ENCODE measurements at places on chromosomes 2 and 18. TPM values are rescaled to one million over a fixed set of nuclear protein-coding genes. Genes with fewer than 3 reads are reported as not detected.

Gene C1QL2
- total RNA-seq = 0.20 TPM

GRCh38 chr2:187527262-187527661 is 27.0 kb downstream of the TFPI start:
- H3K4me1 ChIP-seq = no peaks in the 10 kb centered on the region
- H3K27ac ChIP-seq = no peak overlapping the region
- H3K27me3 ChIP-seq = no peaks in the 10 kb centered on the region
- no peak overlapping the region for H3K4me3 ChIP-seq

- no peaks in the 10 kb centered on the region for H3K27me3 ChIP-seq
- DNase-seq = no peak
- no peak overlapping the region for H3K4me3 ChIP-seq
- H3K4me1 ChIP-seq = no peaks in the 10 kb centered on the region
- no peak overlapping the region for H3K27ac ChIP-seq
- no peaks in the 10 kb centered on the region for H3K36me3 ChIP-seq
Observed at GRCh38 chr2:178722296-178722695, 84.9 kb downstream of the TTN start.

Gene SNTG2
- 1.9 TPM for total RNA-seq

DNA sequence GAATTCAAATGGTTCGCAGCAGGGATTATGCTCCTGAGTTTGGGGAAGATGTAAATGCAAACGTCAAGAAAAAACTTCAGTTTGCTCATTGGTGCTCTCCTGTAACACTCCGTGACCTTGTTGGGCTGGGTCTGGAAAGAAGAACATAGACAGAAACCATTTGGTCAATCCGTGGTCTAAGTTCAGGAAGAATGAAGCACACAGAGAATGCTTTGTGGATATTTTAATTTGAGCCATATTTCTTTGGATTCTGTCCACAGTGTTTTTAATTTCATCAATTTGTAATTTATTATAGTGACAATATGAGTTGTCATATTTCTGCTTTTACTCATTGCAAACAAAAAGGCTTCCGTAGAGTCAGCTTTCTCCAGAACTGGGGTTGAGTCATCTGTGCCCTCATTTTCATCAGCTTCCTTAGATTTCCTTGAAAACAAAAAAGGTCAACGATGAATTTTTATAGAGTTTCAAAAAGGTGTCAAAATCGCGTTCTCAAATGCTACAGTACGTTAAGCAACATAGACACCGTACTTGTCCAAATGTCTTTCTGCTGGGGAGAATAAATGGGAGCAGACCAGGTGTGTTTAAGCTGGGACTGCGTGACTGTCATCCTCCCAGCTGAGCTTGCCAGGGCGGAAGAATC is 606.4 kb downstream of the RNF144A start:
- H3K27me3 ChIP-seq = no peaks in the 10 kb centered on the region
- no peaks in the 10 kb centered on the region for H3K36me3 ChIP-seq
- H3K4me1 ChIP-seq = no peaks in the 10 kb centered on the region
- no peak overlapping the region for H3K27ac ChIP-seq
- no peak overlapping the region for H3K4me3 ChIP-seq
- DNase-seq = no peak

DNA sequence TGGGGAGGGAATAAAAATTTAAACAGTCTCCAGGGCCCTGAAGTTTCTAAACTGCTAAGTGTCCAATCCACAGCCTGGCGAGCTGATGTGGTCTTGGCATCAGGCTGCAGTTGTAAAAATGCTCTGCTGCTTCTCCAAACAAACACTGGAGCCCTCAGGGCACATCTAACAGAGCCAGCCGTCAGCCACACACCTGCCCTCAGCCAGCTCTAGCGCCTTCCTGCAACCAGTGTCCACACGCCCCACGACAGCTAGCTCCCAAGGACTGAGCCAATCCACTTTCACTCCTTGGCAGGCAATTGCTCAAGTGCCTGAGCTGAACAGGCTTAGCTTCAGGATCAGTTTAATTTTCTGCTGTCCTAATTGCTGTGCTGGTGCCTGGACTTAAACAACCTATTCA is 446.4 kb upstream of the RAB12 start:
- H3K27ac ChIP-seq = no peak overlapping the region
- DNase-seq = no peak
- no peaks in the 10 kb centered on the region for H3K27me3 ChIP-seq
- H3K36me3 ChIP-seq = no peaks in the 10 kb centered on the region
- peaks cover 11% of the 10 kb centered on the region for H3K4me1 ChIP-seq
- no peak overlapping the region for H3K4me3 ChIP-seq

Gene MC5R
- 0.30 TPM for total RNA-seq

Gene STPG4
- not detected for total RNA-seq

Gene SLC4A3
- total RNA-seq = 18.7 TPM

- H3K27ac ChIP-seq = no peak overlapping the region
- H3K4me3 ChIP-seq = no peak overlapping the region
- H3K36me3 ChIP-seq = peaks cover 5% of the 10 kb centered on the region
Observed at GRCh38 chr18:13543811-13544732, 182.3 kb downstream of the FAM210A start.

- peaks cover 8% of the 10 kb centered on the region for H3K4me1 ChIP-seq
- no peak for DNase-seq
- no peaks in the 10 kb centered on the region for H3K36me3 ChIP-seq
- no peak overlapping the region for H3K27ac ChIP-seq
- no peaks in the 10 kb centered on the region for H3K27me3 ChIP-seq
Observed at GRCh38 chr2:235115521-235115920, 163.7 kb downstream of the SH3BP4 start.

DNA sequence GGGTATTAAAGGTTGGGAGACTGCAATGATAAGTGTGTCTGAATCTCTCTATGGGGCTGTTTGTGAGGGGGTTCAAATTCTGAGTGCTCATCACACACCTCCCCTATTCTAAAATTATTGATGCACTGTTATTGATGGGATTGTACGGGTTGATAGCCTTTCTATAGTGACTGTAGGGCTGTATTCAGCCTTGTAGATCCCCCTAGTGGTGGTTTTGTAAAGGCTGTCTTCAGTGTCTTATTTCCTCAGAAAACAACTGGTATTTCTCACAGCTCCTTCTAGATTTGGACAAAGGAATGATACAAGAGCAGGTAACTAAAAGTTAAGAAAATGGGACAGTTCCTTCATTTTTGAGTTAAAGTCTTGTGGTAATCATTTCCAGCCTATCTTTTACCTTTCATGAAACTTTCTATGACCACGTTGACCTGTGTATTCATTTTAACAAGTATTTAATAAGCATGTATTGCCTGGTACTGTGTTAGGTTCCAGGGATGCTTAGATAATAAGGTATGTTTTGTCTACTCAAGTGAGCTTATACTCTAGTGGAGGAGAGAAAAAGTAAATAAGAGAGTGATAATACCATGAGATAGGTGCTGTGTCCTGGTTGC is 21.2 kb downstream of the SMAD4 start:
- DNase-seq = peak; percentile 71
- H3K4me1 ChIP-seq = no peaks in the 10 kb centered on the region
- no peak overlapping the region for H3K27ac ChIP-seq

- H3K36me3 ChIP-seq = no peaks in the 10 kb centered on the region
- no peak overlapping the region for H3K27ac ChIP-seq
- H3K4me1 ChIP-seq = no peaks in the 10 kb centered on the region
- H3K4me3 ChIP-seq = no peak overlapping the region
Observed at GRCh38 chr18:3441290-3441689, 8.7 kb upstream of the TGIF1 start.

Gene ACTR1B
- 44.0 TPM for total RNA-seq

Gene PFN4
- 4.5 TPM for total RNA-seq

- no peaks in the 10 kb centered on the region for H3K36me3 ChIP-seq
- no peaks in the 10 kb centered on the region for H3K27me3 ChIP-seq
- H3K4me1 ChIP-seq = no peaks in the 10 kb centered on the region
- no peak overlapping the region for H3K4me3 ChIP-seq
Observed at GRCh38 chr18:3114026-3114425, 101.1 kb upstream of the LPIN2 start.

GRCh38 chr2:25981596-25982272 is 563 bp downstream of the KIF3C start:
- H3K4me1 ChIP-seq = peaks cover 57% of the 10 kb centered on the region
- H3K4me3 ChIP-seq = peak overlapping the region; percentile 86
- DNase-seq = no peak
- H3K27ac ChIP-seq = peak overlapping the region; percentile 81

- no peak overlapping the region for H3K4me3 ChIP-seq
- no peak for DNase-seq
- no peaks in the 10 kb centered on the region for H3K4me1 ChIP-seq
- no peak overlapping the region for H3K27ac ChIP-seq
- H3K27me3 ChIP-seq = no peaks in the 10 kb centered on the region
- no peaks in the 10 kb centered on the region for H3K36me3 ChIP-seq
Observed at GRCh38 chr2:119341684-119342083, 24.9 kb downstream of the C2orf76 start.

GRCh38 chr2:94874277-94874997 is 3.2 kb downstream of the TEKT4 start:
- peaks cover 27% of the 10 kb centered on the region for H3K27me3 ChIP-seq
- DNase-seq = no peak
- peaks cover 26% of the 10 kb centered on the region for H3K4me1 ChIP-seq
- no peak overlapping the region for H3K4me3 ChIP-seq
- no peaks in the 10 kb centered on the region for H3K36me3 ChIP-seq

GRCh38 chr18:53503914-53504441 is 720.5 kb downstream of the MBD2 start:
- no peak for DNase-seq
- H3K4me1 ChIP-seq = no peaks in the 10 kb centered on the region
- H3K27me3 ChIP-seq = no peaks in the 10 kb centered on the region
- no peaks in the 10 kb centered on the region for H3K36me3 ChIP-seq
- no peak overlapping the region for H3K27ac ChIP-seq

DNA sequence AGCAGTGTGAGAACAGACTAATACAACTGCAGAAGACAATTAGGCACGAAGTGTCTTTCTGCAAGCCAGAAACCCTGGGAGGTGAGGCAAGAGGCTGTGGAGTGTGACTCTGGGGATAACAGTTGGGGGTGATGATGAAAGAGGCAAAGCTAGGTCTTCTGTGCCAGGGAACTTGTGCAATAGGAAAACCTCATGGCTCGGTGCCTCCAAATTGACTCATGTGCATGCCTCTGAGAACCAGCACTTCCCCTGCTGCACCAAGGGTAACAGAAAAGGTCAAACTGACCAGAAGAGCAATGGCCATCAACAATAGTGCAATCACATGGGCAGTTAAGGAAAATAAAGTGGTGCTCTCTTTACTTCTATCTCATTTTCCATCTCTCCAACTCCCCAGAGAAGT is 136.4 kb downstream of the SCG2 start:
- no peaks in the 10 kb centered on the region for H3K27me3 ChIP-seq
- H3K27ac ChIP-seq = no peak overlapping the region
- no peaks in the 10 kb centered on the region for H3K36me3 ChIP-seq
- DNase-seq = no peak
- no peak overlapping the region for H3K4me3 ChIP-seq

GRCh38 chr2:130842770-130843169 is 6.1 kb downstream of the ARHGEF4 start:
- H3K36me3 ChIP-seq = peaks cover 24% of the 10 kb centered on the region
- H3K27ac ChIP-seq = peak overlapping the region; percentile 34
- H3K4me1 ChIP-seq = peaks cover 72% of the 10 kb centered on the region
- no peak overlapping the region for H3K4me3 ChIP-seq
- peaks cover 3% of the 10 kb centered on the region for H3K27me3 ChIP-seq
- no peak for DNase-seq

Gene CAMKMT
- 11.2 TPM for total RNA-seq

Gene SPATA3
- total RNA-seq = not detected

Gene RIT2
- 18.4 TPM for total RNA-seq

- H3K27ac ChIP-seq = no peak overlapping the region
- no peaks in the 10 kb centered on the region for H3K27me3 ChIP-seq
- no peaks in the 10 kb centered on the region for H3K4me1 ChIP-seq
Observed at GRCh38 chr2:200033929-200034328, 78.5 kb downstream of the MAIP1 start.

Gene LHCGR
- total RNA-seq = 0.79 TPM

Gene TRIM54
- total RNA-seq = 0.17 TPM

Gene ALK
- 4.2 TPM for total RNA-seq

DNA sequence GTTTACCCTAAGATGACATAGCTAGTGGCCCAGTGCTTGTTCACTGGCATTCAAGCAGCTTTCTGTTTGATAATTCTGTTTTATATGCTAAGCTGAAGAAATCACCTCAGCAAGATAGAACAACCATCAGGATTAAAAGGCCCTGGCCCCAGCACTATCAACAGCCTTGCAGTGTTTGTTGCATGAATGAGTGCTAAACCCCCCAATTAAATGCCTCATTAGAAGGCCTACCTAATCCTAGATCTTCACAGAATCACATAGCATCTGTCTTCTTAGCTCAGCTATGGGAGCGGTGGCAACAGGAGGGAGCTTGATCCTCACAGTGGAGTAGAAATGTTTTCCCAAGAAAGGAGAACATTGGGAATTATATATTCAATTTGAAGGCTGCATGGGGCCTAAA is 194.1 kb upstream of the HNMT start:
- DNase-seq = peak; percentile 15
- no peaks in the 10 kb centered on the region for H3K27me3 ChIP-seq
- H3K4me3 ChIP-seq = no peak overlapping the region
- H3K36me3 ChIP-seq = no peaks in the 10 kb centered on the region
- no peak overlapping the region for H3K27ac ChIP-seq

Gene ZNF521
- total RNA-seq = 64.4 TPM

DNA sequence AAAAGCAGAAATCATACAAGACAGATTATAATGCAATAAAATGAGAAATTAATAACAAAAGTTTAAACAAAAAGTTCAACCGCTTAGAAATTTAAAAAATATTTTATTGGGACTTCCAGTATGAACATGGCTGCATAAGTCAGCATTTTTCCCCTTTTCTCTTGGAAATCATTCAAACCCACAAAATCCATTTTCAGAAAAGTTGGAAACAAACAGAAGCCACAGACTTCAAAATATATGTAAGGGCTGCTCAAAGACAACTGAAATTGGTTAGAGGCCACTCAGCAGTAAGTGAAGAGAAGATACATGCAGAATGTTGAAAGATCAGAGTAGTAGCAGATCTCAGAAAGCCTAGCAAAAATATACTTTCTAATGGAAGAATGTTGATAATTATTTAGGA is 194.0 kb downstream of the DYSF start:
- H3K36me3 ChIP-seq = no peaks in the 10 kb centered on the region
- DNase-seq = no peak

Gene TYMS
- total RNA-seq = 23.4 TPM

DNA sequence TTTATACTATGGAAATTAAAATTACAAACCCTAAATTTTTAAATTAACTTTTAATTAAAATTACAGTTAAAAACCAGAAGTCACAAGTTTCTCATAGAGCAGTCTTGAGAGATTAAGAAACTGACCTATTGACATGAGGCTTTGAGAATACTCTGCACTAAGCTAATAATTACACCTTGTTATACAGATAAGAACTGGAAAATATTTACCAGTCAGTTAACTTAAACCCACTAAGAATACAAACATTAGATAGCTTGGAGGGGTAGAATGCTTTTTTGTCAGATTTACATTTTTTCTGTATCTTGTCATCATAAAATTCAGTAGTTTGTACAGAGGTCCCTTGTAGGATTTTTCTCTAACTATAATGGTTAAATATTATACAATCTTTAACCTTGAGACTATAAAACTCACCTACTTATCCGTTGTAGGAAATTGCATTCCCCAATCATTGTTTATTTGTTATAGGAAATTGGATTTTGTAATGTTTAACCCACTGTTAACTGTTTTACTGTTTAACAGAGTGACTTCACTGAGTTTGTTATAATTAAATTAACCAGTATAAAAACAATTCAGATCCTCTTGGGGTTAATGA is 219.7 kb upstream of the PKDCC start:
- DNase-seq = no peak
- no peak overlapping the region for H3K4me3 ChIP-seq
- no peak overlapping the region for H3K27ac ChIP-seq
- H3K27me3 ChIP-seq = no peaks in the 10 kb centered on the region
- H3K36me3 ChIP-seq = no peaks in the 10 kb centered on the region

GRCh38 chr2:5453220-5454050 is 238.7 kb upstream of the SOX11 start:
- no peak overlapping the region for H3K27ac ChIP-seq
- peaks cover 3% of the 10 kb centered on the region for H3K4me1 ChIP-seq
- H3K36me3 ChIP-seq = no peaks in the 10 kb centered on the region
- H3K27me3 ChIP-seq = no peaks in the 10 kb centered on the region
- DNase-seq = no peak

Gene RAD51AP2
- 0.22 TPM for total RNA-seq

All from spinal cord (tissue), 10 donors.